NK-92 treated with Interleukin-12 subunit alpha and Interleukin-12 subunit beta, amount 100 ng/mL, for 24 hours (cell line): ENCODE measurements at places on chromosomes 12 and 14.

GRCh38 chr14:104473649-104474494, 105.7 kb upstream of the C14orf180 start:
- DNase-seq: no peak

GRCh38 chr12:97639702-97640101, 177.1 kb downstream of the RMST start:
- no peak for DNase-seq

GRCh38 chr12:65666876-65667275, 157.4 kb upstream of the HMGA2 start:
- no peak for DNase-seq

DNA sequence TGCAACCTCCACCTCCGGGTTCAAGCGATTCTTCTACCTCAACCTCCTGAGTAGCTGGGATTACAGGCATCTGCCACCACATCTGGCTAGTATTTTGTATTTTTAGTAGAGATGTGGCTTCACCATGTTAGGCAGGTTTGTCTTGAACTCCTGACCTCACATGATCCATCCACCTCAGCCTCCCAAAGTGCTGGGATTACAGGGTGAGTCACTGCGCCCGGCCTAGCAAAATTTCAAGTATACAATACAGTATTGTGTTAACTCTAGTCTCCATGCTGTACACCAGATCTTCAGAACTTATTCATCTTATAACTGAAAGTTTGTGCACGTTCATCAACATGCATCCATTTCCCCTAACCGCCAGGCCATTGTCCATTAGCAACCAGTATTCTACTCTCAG, 115.1 kb upstream of the MDGA2 start:
- no peak for DNase-seq

DNA sequence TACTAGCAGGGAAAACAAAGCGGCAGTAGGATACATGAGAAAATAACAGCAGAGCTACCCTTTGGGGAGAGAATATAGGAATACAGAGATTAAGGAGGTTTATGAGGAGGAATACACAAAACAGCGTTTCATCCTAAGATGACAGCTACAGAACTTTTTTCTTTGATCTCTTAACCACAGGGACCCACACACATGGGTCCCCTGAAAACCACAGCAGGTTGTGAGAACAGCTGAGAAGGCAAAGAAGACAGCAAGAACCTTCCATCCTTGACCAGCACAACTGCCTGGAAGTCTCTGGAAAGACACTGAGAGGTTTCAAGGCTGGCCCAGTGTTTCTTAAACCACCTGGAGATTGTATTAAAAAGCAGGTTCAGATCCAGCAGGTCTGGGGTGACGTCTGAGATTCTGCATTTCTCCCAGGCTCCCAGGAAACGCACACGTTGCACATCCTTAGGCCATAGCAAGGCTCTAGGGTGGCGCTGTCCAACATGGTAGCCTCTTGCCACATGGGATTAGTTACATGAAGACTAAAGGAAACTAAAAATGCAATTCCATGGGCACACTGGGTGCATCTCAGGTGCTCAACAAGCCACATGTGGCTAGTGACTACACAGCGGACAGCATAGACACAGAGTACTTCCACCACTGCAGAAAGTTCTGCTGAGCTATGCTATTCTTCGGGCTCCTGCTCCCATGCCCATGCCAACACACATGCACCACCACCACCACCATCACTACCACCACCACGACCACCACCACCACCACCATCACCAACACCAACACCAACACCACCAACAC, 92.3 kb downstream of the FOXN3 start:
- no peak for DNase-seq

DNA sequence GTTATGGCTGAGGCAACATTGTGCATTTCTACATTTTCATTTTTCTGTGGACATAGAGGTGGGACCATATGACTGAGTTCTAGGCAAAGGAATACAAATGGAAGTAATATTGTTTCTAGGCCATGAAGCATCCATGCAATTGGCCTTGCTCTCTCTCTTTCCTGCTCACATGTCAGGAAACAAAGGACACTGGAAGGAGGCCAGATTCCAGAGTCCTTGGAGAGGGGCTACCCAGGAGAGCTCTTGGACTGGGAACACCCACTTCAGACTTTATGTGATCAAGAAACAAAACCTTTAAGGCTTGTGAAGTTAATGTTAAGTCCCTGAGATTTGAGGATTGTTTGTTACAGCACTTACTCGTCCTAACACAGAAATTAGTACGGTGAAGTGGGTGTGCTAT, 32.8 kb downstream of the PDZRN4 start:
- DNase-seq: no peak

GRCh38 chr12:27161458-27162228, 79.3 kb upstream of the C12orf71 start:
- DNase-seq: no peak
